ENCODE measurements at places on chromosomes 11 and 22. TPM values are rescaled to one million over a fixed set of nuclear protein-coding genes. Genes with fewer than 3 reads are reported as not detected.

- no peak for DNase-seq
- no peak overlapping the region for H3K27ac ChIP-seq
- no peaks in the 10 kb centered on the region for H3K4me1 ChIP-seq
- H3K36me3 ChIP-seq, result no peaks in the 10 kb centered on the region
- no peak overlapping the region for H3K4me3 ChIP-seq
- no peaks in the 10 kb centered on the region for H3K27me3 ChIP-seq
Measured at GRCh38 chr11:27518518-27518917, 11.9 kb upstream of the LIN7C start.

The SLC35C1 gene
- total RNA-seq, result 29.9 TPM

GRCh38 chr22:26981541-26981940 is 324.2 kb downstream of the MIAT start:
- no peaks in the 10 kb centered on the region for H3K36me3 ChIP-seq
- no peak overlapping the region for H3K27ac ChIP-seq
- H3K27me3 ChIP-seq, result no peaks in the 10 kb centered on the region
- no peak overlapping the region for H3K4me3 ChIP-seq
- DNase-seq, result no peak

GRCh38 chr11:111601636-111601978 is 642 bp upstream of the SIK2 start:
- H3K27me3 ChIP-seq, result no peaks in the 10 kb centered on the region
- no peaks in the 10 kb centered on the region for H3K36me3 ChIP-seq
- no peak for DNase-seq
- no peak overlapping the region for H3K4me3 ChIP-seq
- peaks cover 44% of the 10 kb centered on the region for H3K4me1 ChIP-seq

DNA sequence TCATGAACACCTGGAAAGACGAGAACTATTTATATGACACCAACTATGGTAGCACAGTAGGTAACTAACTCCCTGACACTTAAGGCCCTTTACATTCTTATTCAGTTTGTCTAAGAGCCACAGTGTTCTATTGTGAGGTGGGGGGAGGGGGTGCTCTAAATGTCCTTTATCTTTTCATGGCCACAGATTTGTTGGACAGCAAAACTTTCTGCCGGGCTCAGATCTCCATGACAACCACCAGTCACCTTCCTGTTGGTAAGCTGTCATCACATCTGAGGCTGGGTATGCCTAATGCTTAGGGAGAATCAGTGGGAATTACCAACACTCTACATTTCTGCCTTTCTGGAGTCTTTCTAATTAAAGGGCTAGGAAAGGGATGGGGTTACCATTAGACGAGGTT is 30.7 kb downstream of the EHF start:
- H3K4me1 ChIP-seq, result peaks cover 17% of the 10 kb centered on the region
- no peak overlapping the region for H3K4me3 ChIP-seq
- no peak for DNase-seq
- peak overlapping the region; percentile 15 for H3K27ac ChIP-seq

The MYOD1 gene
- not detected for total RNA-seq

DNA sequence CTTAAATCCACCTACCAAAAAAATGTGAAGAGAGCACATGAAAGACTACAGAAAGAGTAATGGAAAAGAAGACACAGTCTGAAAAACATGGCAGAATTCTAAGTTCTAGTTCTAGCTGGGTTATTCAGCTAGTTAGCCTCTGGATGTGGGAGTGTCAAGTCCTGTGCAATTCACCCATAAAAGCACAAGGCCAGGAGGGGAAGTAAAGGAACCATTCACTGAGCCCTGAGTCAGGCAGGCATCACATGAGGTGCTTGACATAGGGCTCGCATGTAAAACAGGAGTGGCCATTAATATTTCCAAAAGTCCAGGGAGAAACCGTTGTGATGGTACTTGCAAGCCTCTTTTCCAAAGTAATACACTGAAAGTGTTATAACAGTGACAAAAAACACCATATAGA is 103.7 kb downstream of the GAB2 start:
- H3K27ac ChIP-seq, result peak overlapping the region; percentile 78
- H3K4me1 ChIP-seq, result peaks cover 27% of the 10 kb centered on the region
- H3K27me3 ChIP-seq, result no peaks in the 10 kb centered on the region
- DNase-seq, result no peak

DNA sequence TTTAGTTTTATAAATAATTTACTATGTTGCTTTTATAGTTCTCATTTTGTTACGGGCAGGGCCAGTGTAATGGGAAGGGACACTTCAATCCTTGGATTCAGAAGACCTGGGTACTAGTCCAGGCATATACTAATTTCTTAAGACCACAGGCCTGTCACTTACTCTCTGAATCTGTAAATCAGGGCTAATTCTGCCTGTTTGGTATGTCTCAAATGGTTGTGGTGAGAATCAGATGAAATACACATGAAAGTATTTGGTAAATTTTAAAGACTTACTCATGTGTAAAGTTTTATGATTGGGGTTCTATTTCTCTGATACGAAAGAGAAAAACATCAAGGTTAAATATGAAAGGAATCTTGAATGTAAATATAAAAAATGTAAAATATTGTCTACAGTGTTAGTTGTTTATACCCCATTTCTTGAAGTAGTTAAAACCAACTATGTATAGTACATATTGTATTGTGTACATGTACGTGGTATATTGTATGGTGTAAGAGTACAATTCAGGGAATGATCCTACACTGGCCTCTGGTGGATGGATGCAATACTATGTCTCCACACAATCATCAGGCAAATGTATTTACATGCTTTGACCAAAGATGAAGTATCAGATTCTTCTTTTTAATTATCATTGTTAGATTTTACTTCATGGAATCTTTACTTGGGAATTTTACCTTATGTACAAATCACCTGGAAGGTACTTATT is 24.5 kb upstream of the RAG2 start:
- peaks cover 4% of the 10 kb centered on the region for H3K4me1 ChIP-seq
- H3K27me3 ChIP-seq, result no peaks in the 10 kb centered on the region
- no peak overlapping the region for H3K27ac ChIP-seq
- no peak overlapping the region for H3K4me3 ChIP-seq
- H3K36me3 ChIP-seq, result no peaks in the 10 kb centered on the region
- DNase-seq, result no peak

- H3K36me3 ChIP-seq, result no peaks in the 10 kb centered on the region
- H3K4me1 ChIP-seq, result peaks cover 4% of the 10 kb centered on the region
- no peak overlapping the region for H3K4me3 ChIP-seq
- H3K27me3 ChIP-seq, result no peaks in the 10 kb centered on the region
- no peak for DNase-seq
Measured at GRCh38 chr22:45535290-45535689, 32.6 kb downstream of the FBLN1 start.

The HBE1 gene
- total RNA-seq, result not detected

DNA sequence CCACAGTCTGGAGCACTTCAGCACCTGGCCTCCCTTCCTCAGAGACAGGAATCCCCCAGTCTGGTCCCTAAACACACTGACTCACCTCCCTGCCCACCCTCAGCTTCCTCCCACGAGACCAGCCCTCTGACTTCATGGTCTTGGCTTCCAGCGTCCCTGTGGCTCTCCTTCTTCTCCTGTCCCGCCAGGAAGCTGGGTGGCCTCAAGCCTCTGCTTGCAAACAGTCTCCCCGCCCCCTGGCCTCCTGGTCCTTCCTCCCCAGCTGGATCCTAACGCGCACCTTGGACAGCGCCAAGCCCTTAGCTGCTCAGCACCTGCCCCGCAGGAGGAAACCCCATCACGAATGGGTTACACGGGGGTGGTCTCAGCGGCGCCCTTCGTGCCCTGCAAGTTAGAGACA is 4.5 kb downstream of the NCF4 start:
- H3K4me3 ChIP-seq, result no peak overlapping the region
- peaks cover 22% of the 10 kb centered on the region for H3K4me1 ChIP-seq
- H3K27ac ChIP-seq, result no peak overlapping the region

GRCh38 chr11:34787895-34788294 is 128.3 kb downstream of the APIP start:
- H3K36me3 ChIP-seq, result no peaks in the 10 kb centered on the region
- H3K4me3 ChIP-seq, result no peak overlapping the region
- H3K4me1 ChIP-seq, result peaks cover 10% of the 10 kb centered on the region

The TRIM49 gene
- total RNA-seq, result not detected

The OR5P2 gene
- 7.6 TPM for total RNA-seq

DNA sequence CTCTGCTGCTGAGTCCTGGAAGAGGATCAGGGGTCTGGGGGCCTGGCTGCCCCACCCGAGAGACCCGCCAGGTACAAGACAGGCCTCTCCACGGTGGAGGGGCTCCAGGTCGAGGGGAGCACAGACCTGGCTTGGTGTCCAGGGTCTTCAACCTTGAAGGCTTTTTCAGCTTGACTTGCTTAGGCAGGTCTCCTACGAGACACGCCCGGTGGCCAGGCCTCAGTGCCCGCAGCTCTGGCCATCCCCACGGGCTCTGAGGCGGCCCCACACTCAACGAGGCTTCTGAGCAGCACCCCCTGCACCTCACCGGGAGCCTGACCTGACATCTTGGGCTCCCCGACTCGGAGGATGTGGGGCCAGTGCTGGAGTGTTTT is 6.6 kb upstream of the PLXNB2 start:
- no peaks in the 10 kb centered on the region for H3K27me3 ChIP-seq
- H3K4me3 ChIP-seq, result peak overlapping the region; percentile 33
- H3K4me1 ChIP-seq, result peaks cover 27% of the 10 kb centered on the region
- no peaks in the 10 kb centered on the region for H3K36me3 ChIP-seq

The TRIM64 gene
- not detected for total RNA-seq

DNA sequence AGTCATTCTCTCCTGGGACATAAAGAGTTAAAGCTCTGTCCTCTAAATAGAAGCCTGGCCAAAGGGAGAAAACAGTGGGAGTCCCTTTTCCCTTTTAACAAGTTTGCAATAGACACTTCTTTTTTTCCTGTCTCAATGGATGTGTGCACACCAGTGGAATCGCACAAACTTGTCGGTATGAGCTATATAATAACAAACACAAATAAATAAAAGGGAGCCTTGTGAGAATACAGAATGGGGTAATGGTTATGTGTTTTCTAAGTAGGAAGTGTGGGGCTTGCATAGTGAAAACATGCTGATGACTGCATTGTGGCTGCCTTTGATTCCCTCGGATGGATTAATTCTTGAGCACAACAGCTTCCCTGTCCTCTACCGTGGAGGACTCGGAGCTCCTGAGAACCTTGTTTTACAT is 131.9 kb downstream of the WNT7B start:
- no peak overlapping the region for H3K4me3 ChIP-seq
- peaks cover 13% of the 10 kb centered on the region for H3K36me3 ChIP-seq
- H3K27ac ChIP-seq, result no peak overlapping the region
- DNase-seq, result no peak

DNA sequence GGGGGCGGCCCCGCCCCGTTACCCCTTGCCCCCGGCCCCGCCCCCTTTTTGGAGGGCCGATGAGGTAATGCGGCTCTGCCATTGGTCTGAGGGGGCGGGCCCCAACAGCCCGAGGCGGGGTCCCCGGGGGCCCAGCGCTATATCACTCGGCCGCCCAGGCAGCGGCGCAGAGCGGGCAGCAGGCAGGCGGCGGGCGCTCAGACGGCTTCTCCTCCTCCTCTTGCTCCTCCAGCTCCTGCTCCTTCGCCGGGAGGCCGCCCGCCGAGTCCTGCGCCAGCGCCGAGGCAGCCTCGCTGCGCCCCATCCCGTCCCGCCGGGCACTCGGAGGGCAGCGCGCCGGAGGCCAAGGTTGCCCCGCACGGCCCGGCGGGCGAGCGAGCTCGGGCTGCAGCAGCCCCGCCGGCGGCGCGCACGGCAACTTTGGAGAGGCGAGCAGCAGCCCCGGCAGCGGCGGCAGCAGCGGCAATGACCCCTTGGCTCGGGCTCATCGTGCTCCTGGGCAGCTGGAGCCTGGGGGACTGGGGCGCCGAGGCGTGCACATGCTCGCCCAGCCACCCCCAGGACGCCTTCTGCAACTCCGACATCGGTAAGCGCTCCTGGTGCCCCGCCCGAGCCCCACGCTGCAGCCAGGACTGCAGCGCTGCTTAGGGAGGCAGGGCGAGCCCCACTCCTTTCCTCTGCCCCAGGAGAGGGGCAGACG is at the start of gene TIMP3:
Gene TIMP3 (plus strand): TSS at position 169 of the 700 bp plus-strand sequence. CDS start 297 bp downstream, at position 466.
- peak; percentile 74 for DNase-seq
- peak within 1 kb of the TSS; percentile 92 for H3K4me3 ChIP-seq
- peaks cover 17% of the 10 kb centered on the region for H3K27me3 ChIP-seq
- H3K36me3 ChIP-seq, result no peaks in the 10 kb centered on the region
- peak within 1 kb of the TSS; percentile 92 for H3K27ac ChIP-seq

The CCND1 gene
- total RNA-seq, result 252 TPM

- no peaks in the 10 kb centered on the region for H3K27me3 ChIP-seq
- no peaks in the 10 kb centered on the region for H3K36me3 ChIP-seq
- no peak for DNase-seq
- no peak overlapping the region for H3K27ac ChIP-seq
- H3K4me1 ChIP-seq, result peaks cover 13% of the 10 kb centered on the region
- H3K4me3 ChIP-seq, result no peak overlapping the region
Measured at GRCh38 chr11:33307984-33308383, 50.8 kb downstream of the HIPK3 start.

GRCh38 chr11:27694992-27695391 is 5.3 kb downstream of the BDNF start:
- peaks cover 15% of the 10 kb centered on the region for H3K4me1 ChIP-seq
- no peak overlapping the region for H3K27ac ChIP-seq
- DNase-seq, result no peak
- no peak overlapping the region for H3K4me3 ChIP-seq
- H3K27me3 ChIP-seq, result peaks cover under 1% of the 10 kb centered on the region

DNA sequence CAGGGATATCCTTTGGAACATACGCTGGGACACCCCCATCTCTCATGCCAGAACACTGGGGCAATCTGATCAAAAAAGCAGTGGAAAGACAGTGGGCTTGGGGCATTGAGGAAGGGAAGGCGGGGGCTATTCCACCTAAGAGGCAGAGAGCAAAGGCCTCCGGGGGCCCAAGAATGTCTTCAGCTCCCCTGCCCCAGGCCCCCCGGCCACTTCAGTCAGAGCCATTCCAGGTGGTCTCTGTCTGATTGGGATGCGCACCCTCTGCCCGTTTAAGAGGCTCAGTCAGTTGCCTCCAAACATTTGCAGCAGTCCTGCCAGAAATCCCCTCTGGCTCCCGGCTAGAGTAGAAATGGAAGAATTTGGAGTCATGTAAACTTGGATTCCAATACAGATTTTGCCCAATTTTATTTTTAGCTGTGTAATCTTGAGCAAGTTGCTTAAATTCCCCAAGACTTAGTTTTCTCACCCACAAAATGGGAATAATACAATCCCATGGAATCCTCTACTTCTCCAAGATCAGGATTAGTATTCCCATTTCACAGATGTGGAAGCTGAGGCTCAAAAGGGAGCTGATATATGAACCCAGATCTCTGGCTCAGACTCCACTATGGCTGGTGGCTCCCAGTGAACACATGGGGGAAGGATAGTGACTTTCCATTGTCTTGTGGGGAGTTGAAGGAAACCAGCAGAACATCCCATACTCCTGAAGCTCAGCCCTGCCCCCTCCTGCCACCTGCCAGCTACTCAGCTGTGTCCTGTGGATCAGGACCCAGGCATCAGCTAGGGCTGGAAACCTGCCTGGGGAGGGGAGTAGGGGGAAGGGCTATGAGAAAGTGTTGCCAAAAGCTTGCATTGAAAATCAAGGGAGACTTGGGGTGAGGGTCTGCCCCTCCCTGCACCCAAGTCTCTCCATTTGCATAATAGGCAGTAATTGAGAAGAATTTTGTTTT is 6.1 kb upstream of the WNT11 start:
- peaks cover 33% of the 10 kb centered on the region for H3K4me1 ChIP-seq
- H3K27ac ChIP-seq, result no peak overlapping the region
- H3K36me3 ChIP-seq, result no peaks in the 10 kb centered on the region
- H3K4me3 ChIP-seq, result no peak overlapping the region

All from upper lobe of left lung (tissue), 6 donors.